Upper lobe of left lung (tissue), 6 donors: ENCODE measurements at places on chromosomes 2 and 18. TPM values are rescaled to one million over a fixed set of nuclear protein-coding genes. Genes with fewer than 3 reads are reported as not detected.

Gene MEIS1
- total RNA-seq, result 29.1 TPM

GRCh38 chr2:205759732-205760131, 77.4 kb downstream of the NRP2 start:
- no peak for DNase-seq

Gene C2orf15
- 1.5 TPM for total RNA-seq

DNA sequence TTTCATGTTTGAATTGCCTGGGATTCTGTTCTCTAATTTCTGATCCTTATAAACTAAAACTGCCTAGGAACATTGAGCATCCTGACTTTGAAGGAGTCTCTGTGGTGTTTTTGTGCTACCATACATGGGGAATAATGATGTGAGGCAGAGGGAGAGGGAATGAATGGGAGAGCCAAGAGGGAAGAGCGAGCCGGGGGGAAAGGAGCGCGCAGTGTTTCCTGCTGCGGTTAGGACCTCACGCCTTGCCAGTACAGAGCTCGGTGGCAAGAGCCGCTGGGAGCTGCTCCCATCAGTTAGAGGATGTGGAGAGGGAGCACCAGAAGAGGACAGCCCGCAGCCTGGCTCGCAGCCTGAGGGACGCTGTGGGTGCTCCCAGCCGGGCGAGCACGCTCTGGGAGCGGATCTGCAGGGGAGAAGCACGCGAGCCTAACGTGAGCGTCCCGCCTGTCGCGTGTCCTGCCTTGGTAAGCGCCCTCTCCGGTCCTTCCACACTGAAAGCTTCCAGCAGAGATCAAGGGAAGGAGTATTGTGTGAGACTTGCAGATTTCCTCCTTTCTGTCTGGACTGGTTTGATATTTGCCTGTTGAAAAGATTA, 114.7 kb downstream of the FAM210A start:
- DNase-seq, result peak; percentile 40

- no peak for DNase-seq
Measured at GRCh38 chr2:203112342-203112741, 97.7 kb downstream of the NBEAL1 start.

- no peak for DNase-seq
Measured at GRCh38 chr2:187148059-187148714, 299.2 kb upstream of the ZSWIM2 start.
